ENCODE measurements at places on chromosomes 2 and 18.

- no peak for DNase-seq
These were observed 24.8 kb downstream of the GALM start for GRCh38 chr2:38690499-38691420.

GRCh38 chr2:46806526-46806925, 109.1 kb downstream of the MCFD2 start:
- DNase-seq = peak; percentile 71

GRCh38 chr2:189982780-189983394, 79.6 kb downstream of the MSTN start:
- DNase-seq = no peak

DNA sequence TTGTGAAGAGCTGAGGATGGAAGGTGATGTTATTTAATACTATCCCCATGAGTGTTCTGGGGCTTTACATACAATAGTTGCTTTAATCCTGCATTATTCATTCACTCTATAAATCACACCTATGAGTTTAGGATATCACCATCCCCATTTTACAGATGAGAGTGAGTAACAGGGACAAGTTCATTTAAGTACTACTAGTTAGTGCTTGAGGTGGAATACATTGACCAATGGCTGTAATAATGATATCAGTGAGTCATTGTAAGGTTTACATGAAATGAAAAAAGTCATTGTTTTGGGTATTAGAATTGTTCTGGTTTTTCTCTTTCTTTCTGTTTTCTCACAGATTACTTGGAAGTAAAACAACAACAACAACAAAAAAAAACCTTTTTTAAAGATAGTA, 42.5 kb downstream of the TANC1 start:
- DNase-seq = no peak

DNA sequence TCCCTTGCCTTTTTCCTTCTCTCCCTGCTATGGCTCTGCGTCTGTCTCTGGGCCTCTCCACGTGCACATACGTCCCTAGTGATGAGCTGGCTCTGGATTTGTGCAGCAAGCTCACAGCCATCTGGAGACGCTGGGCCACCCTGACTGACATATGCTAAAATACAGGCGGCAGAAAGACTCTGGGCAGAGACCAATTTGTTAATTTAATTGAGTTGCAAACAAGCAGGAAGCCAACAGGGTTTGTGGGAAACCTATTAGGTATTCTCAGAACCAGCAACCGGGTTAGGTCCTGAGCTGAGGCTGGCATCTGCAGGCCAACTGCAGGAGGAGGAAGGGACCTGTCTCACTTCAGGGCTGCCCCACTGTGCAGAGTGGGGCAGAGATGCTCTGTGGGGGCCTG, 53.5 kb upstream of the SMAD2 start:
- no peak for DNase-seq

- peak; percentile 60 for DNase-seq
These were observed 37.5 kb downstream of the CMPK2 start for GRCh38 chr2:6828299-6828584.

GRCh38 chr2:19355014-19355405, 3.4 kb downstream of the OSR1 start:
- DNase-seq = no peak

DNA sequence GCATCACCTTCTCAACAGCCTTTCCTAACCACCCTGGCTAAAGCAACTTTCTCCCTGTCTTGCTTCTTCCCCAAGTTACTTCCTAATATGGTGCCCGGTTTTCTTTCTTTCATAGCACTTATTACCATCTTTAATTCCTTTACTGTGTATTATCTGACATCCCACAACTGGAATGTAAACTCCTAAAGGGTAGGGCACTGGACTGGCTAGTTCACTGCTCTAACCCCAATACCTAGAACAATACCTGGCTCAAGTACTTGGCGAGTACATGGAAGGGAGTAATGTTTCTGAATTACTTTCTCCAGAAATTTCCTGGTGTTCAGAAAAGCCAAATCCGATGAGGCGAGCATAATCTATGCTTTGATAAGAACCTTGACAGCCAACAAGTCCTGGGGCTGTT, 22.7 kb upstream of the RNF103 start:
- DNase-seq = no peak

DNA sequence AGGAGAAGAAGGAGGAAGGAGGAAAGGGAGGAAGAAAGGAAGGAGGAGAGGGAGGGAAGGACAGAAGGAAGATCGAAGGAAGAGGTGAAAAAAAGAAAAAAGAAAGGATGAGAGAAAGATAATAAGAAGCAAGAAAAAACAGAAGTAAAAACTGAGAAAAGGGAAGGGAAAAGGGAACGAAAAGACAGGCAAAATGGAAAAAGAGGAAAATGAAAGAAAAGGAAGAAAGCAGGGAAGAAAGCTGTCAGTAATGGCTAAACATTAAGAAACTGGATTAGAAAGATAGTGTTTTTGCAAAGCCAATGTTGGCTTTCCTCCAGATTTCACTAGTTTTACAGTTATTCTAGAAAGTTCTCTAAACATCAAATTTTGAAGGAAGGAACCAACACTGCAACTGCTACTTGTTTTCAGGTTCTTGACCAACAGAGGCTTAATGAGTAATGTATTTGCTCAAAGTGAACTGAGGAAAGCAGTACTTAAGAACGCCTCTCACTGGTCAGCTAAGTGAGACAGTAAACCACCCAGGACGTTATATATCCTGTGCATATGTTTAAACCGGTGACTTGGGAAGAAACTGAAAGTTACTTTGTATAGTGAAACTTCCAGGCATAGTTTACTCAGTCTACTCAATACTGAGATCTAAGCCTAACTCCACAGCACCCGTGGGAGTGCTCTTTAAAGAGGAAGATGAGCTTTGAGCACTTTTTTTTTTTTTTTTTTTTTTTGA, 286.2 kb upstream of the TRIB2 start:
- no peak for DNase-seq

DNA sequence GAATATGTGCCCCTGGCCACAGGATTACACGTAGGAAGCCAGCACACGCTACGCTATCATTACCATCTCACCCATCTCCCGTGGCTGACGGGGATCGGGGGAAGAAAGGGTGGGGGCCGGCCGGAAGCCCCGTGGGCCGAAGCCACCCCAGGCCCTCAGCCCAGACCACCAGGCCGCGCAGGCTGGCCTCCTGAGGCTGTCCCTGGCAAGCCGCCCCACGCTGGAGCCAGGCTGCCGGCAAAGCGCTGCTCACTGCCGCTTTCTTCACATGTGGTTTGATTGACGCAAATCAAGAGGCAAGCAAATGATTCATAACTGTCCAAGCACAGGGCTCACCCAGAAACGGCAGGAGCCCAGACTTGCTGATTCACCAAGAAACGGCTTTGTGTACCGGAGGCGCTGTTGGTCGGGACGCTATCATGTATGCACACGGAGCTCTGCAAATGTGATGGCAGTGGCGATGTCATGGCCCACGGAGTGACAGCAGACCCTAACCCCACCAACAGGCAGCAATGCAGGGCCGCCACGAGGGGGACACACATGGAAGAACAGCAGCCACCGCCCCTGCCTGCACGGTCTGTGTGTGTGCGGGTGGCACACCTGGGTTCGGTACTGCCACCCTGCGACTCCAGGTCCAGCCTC, 125.7 kb downstream of the HDAC4 start:
- peak; percentile 78 for DNase-seq

GRCh38 chr18:57931038-57931437, 113.0 kb upstream of the NEDD4L start:
- no peak for DNase-seq

DNA sequence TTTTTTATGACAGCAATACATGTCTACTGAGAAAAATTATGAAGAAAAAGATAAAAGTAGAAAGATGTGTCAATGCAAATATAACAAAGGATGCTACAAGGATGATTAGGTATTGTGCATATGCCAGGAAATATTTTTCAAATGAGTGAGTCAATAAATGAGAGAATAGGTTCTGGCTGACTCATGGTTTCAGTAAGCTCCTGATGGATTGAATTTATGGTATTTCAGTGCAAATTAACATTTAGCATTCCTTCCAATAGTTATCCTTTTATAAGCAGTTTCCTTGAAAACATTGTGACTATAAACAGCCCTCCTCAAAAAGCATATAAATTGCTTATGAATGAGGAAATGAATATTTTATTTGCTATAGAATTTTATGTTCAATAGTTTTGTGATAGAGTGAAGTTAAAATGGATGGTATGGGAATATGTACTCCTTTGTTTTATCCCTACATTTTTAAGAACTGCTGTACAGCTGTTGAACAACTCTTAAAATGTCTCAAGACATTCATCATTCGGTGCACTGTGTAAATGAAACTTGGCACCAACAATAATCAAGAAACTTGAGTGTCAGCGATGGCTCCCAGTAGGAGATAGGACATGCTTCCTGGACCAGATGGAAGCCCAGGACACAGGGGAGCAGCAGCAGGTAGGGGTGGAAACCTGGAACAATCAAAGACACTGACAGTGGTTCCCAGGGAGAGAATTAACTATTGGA, 144.7 kb downstream of the PMAIP1 start:
- DNase-seq = no peak

DNA sequence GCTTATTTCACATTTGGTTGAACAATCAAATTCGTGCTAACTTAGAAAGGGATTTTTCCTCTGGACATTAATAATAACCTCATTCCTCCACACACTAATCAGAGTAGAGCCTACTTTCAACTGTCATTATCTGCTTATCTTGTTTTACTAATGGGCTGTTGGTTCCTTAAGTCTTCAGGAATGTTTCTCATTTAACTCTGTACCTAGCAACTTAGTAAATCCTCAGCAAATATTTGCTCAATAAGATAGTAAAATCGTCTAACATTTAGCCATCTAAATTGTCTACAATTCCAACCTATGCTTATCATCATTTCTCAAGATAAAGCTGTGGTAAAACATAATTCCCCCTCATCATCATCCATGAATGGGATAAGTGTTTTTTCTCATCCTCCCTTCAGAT, 98.1 kb downstream of the CDH2 start:
- DNase-seq = no peak

- no peak for DNase-seq
These were observed 57.9 kb downstream of the NCK2 start for GRCh38 chr2:105802587-105802986.

- DNase-seq = no peak
These were observed 25.1 kb downstream of the MEIS1 start for GRCh38 chr2:66460031-66460430.

- DNase-seq = no peak
These were observed 1.5 kb downstream of the SMCHD1 start for GRCh38 chr18:2656981-2657512.

DNA sequence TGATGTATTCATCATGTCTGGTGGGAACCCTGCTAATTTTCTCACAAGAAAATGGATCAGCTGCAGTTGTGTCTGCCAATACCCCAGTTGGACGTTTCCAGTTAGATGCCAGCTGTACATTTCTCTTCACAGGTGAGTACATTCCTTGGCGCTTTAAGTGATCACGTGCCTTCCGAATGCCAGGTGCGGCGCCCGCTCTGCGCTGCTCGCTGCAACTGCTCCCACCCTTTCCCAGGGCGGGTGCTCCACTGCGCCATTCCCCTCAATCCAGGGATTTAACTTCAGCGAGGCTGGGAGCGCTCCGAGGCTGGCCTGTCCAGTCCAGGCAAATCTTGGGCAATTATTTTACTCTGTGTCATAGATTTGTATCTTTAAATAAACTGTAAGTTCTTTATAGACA, 225.0 kb upstream of the RAB6C start:
- DNase-seq = no peak

DNA sequence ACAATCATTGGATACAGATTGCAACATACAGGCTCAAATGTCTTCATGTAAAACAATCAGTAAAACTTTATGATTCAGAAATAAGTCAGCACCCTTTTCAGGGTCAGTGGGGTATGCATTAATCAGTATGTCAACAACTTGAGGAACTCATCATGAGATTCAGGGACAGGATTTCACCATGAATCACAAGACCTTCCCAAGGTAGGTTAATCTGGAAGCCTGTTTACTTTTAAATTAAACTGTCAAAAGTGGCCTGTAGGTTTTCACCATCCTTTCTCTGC, 104.8 kb downstream of the SP100 start:
- DNase-seq = no peak

Data from muscle of back (tissue), 13 donors.